ENCODE measurements at places on chromosomes 12 and 14.

DNA sequence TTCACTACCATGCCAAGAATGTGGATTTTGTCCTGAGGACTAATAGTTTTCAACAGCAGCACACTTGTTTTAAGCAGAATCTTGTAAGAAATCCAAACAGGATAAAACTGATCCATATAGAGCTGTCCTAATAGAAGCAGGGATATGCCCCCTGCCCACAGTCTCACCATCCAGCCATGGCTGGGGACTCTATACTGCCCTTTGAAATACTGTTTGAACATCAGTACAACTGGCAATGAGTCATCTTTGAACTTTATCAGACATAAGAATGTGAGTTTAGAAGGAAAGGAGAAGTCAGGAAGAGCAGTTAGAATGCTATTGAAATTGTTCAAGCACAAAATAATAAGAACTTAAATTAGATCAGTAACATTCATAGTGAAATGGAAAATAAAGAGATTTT lies 3.8 kb upstream of the C12orf42 start:
- DNase-seq: no peak

GRCh38 chr14:35956376-35957085 lies 130.4 kb downstream of the BRMS1L start:
- DNase-seq: no peak

DNA sequence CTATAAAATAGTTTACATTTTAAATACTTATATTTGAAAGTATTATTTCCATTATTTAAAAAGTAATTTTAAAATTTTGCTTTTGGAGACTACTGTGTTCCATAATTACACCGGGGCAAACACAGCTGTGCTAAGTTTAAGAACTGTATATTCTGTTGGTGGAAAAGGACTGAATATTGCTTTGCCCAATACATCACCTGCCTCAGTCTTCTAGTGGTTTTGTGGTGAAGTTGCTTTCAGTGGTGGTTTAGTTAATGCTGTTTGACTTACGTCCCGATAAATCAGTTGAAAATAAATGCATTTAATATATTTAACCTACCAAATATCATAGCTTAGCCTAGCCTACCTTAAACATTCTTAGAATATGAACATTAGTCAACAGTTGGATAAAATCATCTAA lies 23.4 kb downstream of the FBXO34 start:
- DNase-seq: no peak

DNA sequence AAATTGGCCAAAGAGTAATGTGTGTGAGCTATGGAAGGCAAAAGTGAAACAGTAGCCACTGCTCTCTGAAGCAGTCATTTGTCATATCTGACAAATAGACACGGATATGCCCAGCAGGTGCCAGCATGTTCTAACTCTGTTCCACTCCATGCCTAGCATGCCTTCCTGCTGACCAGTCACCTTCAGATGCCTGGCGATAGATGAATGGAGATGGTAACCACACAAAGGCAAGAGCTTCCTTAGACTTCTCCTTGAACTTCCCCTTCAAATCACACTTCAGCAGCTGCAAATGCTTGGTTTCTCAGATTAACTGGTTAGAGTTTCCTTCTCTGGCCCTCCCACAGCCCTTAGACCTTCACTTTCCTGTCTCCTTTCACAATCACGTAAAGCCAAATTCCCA lies 429.9 kb downstream of the DAD1 start:
- DNase-seq: no peak

DNA sequence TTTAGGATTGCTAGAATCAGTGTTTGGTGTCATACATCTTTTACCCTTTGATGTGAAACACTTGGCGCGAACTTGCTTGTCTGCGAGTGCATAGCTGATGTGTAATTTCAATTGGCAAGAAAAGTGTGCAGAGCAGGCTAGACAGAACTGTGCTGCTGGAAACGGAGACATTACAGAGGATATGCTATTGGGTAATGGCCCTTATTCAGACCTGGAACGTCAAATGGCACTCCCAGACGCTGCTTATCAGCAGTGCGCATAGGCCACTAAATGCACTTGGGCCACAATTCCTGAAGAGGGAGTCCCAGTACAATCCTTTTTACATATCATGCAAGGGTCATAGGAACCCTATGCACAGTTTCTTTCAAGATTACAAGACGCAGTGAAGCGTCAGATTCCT lies 15.7 kb upstream of the SLC10A1 start:
- no peak for DNase-seq

DNA sequence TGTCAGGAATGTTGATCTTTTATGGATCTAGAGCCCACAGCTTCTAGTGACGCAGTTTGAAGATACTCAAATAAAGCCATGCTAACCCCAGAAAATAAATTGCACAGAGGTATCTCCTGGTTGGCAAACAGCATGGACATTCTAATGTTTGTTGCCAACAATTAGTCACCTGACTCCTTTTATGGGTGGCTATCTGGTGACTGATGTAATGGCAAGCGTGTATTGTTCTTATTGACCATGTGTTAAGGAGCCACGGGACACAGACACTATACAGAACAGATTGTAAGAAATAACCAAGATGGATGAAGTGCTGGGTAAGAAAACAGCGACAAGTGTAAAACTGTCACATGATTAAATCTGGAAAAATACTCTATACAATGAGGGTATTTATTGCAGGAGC lies 401.3 kb upstream of the PDE3A start:
- DNase-seq: no peak

Data from HFFc6 (cell line).